Right renal cortex interstitium (tissue), 3 donors: ENCODE measurements at places on chromosomes 7 and 10. TPM values are rescaled to one million over a fixed set of nuclear protein-coding genes. Genes with fewer than 3 reads are reported as not detected.

RNF32 gene
- 2.9 TPM for polyA plus RNA-seq

DNA sequence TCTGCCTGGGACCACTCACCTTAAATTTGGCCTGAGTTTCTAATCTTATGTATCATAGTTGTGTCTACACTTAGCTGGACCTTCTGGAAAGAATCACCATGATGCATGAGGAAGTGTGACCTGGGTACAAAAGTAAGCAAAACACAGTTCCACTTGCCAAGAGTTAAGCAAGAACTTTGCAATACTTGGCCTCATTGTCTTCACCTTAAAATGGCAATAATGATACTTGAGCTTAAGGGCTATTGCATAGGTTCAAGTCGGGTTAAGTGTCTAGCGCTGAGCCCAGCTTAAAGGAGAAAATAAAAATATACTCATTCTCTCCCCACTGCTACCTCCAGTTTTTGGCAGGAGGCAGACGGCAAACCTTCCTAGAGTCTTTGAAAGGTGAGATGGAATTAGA lies 133.9 kb upstream of the BMPER start:
- no peak for DNase-seq

GRCh38 chr10:29612657-29613056 lies 22.1 kb downstream of the SVIL start:
- DNase-seq: no peak

DNA sequence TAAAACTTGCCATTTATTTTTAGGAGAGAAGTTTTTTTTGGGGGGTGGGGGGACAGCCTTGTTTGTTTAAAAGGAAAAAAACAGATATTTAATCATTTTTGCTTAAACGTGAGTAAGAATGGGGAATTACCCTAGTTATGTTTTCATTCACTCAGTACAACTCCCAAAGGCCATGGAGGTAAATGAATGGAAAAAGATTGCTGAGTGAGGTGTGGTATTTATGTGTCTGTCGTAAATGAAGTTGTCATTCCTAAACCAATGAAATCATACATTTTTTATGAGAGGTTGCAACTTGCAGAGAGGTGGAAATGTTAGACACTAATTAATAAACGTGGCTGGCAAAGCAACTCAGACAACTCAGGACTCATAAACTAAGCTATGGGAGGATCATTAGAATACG lies 218.1 kb downstream of the CELF2 start:
- no peak for DNase-seq

GRCh38 chr10:122380703-122381102 lies 6.2 kb downstream of the PLEKHA1 start:
- no peak for DNase-seq

- DNase-seq: no peak
Measured at GRCh38 chr7:17129218-17129617, 169.2 kb upstream of the AHR start.

DNA sequence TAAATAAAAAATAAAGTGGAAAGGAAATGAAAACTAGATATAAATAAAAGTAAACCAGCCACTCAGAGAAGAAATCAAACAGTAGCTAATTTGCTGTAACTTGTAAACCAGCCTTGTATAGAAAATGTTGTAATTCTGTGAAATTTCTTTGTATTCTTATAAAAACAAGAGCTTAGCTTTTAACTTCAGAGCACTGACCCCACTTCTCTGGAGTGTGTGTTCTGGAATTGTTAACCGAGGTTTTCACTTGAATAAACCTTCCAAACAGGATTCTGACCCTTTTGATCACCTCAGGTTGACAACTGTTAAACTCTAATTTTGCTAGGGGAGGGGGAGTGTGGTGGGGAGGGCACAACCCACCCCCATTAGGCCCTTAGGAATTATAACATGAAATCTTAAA lies 151.9 kb upstream of the TRIM24 start:
- DNase-seq: no peak

DNA sequence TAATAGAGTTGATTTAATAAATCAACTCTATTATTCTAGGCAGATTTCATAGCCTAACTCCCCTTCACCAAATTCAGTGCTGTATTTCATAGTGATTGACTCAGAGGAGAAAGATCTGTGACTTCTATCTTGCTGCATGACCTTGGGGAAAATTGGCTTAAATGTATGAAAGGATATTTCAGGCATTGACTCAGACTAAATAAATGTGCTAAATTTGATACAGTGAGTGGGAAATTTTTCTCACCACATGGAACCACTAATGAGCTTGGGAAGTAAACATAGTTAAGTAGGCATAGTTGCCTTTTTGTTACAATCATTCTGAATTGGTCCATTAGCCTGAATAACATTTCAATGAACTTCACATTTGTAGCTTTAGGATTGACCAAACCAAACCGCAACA lies 89.0 kb upstream of the PRPS1L1 start:
- DNase-seq: no peak

DNA sequence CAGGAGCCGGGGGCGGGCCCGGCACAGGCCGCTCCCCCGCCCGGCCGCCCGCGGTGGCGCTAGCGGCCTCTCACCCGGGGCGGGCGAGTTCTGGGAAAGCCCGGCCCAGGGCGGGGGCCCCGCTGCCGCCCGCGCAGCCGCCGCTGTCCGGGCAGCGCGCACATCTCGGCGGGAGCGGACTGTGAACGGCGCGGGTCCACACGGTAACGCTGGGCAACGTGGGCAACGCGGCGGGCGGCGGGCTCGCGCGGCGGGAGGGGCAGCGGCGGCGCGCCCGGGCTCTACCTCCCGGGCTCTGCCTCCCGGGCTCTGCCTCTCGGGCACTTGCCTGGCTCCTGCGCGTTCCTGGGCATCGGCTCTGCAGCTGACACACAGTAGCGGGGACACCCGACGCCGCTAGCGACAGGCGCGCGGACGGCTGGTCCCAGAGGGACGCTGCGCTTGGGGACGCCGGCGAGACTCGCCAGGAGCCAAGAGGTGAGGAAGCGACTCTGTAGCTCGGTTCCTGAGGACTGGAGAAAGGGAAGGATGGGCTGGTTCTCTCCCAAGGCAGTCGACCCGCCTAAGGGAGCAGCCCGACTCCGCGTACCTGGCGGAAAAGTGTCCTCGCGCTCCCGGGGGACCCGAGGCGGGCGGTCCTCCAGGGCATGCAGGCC lies at the start of gene PLCE1:
PLCE1 (plus strand) TSS at position 150 of the 656 bp plus-strand sequence. CDS start 37,116 bp downstream, outside the sequence.
- no peak for DNase-seq
